NCI-H1105 treated with DMSO at 0.1 percent for 48 hours (cell line): ENCODE measurements at places on chromosomes 2 and 18.

DNA sequence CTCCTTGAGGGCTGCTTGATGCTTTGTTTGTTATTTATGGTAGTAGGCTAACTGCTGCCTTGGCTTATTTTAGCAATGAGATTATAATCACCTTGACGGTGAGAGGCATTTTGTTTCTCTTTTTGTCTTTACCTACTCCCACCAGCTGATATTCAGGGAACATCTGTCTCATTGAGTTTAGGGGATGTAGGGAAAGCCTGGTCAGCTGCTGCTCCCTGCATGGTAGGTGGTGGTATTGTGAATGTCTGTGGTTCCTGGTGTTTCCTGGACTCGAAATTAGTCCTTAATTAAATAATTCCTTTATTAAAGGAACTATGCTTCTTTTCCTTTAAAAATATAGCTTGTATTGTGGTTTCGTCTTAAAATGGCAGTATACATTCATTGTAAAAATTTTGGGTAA, 77.8 kb downstream of the ADAM23 start:
- DNase-seq: no peak

DNA sequence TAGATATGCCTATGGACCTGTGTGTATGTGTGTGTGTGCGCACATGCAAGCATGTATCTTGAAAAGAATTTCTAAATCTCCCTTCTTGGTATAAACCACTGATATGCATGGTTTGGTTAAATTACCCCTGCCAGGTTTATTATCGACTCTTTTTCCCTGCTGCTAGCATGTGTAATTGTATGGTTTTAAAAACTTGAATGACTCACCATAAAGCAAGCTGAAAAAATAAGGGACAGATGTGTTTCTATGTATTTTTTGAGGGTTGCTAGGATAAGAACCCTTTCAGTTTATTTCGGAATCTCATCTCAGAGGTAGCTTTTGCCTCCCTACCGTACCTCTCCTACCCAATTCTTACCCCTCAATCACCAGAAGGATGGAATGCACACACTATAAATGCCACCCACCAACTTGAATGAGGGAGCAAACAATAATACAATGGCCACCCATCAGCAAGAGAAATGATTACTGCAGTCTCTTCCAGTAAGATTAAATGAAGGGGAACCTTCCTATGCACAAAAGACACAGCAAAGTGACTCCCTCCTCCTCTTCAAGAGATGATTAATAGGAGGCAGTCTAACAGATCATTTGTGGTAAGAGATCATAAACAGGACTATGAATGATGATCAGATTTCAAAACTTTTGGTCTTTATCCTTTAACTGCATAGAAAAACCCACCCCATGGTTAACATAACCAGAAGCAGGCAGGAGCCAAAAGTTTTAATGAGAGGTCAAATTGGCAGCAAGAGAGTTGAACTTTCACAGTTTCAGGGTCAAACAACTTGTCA, 357.2 kb downstream of the SATB2 start:
- DNase-seq: no peak

- peak; percentile 91 for DNase-seq
Observed at GRCh38 chr2:107801498-107801897, 25.2 kb upstream of the RGPD4 start.

DNA sequence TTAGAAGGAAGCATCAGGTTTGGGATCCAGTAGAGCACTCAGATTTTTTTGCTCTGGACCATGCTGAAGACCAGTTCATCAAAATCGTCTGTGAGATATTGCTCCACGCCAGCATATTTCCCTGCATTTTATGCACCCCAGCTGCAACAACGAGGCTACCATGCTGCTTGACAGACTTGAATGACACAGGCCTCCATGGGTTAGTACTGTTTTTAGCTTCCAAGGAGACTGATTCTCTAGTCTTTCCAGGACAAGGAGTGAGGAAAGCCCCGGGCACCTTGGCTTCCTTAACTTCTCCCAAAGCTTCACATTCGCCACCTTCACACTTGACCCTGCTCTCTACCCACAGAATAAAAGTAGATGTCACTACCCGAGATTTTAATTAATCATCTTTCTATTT, 17.5 kb downstream of the BOD1L2 start:
- no peak for DNase-seq

GRCh38 chr2:143668234-143668633, 539.0 kb downstream of the ARHGAP15 start:
- no peak for DNase-seq

- DNase-seq: no peak
Observed at GRCh38 chr2:179455824-179456223, 191.2 kb upstream of the SESTD1 start.

DNA sequence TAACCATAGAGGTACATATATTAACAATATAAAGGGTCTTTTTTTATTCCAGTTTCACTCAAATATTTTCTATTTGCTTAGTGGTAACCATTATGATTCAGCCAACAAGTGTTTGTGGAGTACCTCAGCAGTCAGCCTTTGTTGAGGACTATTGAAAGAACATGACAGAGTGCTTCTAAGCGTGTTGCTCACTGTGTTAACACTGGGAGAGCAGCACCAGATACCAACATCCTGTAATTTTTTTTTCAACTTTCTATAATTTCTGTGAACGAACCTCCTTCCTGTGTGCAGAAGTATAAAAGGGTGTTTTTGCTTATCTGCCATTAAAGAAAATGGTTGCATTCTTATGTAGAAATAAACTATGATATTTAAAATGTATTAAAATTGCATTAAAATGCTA, 239.0 kb downstream of the PHLPP1 start:
- DNase-seq: no peak

DNA sequence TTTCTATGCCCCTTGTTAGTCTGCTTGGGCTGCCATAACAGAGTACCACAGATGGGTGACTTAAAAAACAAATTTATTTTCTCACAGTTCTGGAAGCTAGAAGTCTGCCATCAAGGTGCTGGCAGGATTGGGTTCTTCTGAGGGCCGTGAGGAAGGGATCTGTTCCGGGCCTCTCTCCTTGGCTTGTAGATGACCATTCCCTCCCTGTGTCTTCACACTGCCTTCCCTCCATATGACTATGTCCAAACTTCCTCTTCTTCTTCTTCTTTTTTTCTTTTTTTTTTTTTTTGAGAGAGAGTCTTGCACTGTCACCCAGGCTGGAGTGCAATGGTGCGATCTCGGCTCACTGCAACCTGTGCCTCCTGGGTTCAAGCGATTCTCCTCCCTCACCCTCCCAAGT, 13.1 kb upstream of the CCNYL1 start:
- DNase-seq: no peak

DNA sequence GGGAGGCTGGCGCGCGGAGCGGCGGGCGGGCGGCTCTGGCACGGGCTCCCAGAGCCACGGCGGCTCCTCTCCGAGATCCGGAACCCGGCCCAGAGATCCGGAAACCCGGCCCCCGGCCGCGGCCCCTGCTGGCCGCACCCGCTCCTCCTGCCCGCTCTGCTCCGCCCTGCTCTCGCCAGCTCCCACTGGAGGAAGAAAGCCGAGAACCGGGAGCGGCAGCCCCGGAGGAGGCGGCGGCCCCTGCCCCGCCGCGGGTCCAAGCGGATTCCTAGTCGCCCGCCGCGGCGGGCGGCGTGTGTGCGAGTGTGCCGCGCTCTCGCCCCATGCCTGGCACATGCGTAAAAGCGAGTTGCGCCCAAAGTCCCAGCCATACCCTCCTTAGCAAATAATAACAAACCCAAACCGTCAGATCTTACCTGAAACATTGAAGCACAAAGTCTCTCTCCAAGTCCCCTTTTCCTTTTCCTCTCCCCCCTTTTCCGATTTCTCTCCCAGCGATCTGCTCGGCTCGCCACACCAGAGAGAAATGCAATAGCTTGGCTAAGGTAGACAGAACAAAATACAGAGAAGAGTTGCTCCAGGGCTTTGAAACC, 108.7 kb upstream of the KCTD1 start:
- peak; percentile 66 for DNase-seq

DNA sequence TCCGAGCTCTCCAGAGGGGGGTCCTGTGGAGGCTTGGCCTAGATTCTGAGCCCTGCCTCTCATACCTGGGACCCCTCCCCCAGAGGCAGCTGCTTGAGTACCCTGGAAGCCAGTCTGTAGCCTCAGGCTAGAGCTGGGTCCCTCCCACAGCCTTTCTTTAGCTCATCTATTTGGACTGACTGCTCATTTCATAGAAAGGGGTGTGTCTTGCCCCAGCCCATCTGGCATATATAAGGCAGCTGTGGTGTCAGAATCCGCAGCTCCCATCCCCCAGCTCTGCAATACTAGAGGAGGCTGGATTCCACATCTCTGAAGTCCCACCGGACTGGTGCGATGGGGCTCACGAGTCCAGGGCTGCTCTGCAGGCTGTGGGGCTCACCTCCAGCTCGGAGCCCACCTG, 26.1 kb downstream of the MPHOSPH10 start:
- peak; percentile 3 for DNase-seq

GRCh38 chr2:3631851-3632659, 25.9 kb upstream of the ALLC start:
- no peak for DNase-seq

DNA sequence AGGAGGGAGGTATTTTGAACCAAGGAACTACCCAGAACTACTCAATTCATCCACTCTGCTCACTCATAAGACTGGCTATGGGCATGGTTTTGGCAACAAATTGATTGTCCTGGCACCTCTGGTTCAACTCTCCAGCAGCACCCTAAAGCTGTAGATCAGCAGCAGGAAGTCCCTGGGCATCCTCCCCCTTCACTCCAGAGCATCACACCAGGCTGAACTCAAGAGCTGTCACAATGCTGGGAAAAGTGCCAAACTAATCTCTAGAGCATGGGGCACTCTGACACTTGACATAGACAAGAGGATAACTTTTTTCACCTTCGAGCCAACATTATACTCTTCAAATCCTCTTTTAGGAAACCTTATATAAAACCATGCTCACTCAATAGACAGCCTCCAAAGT, 154.1 kb upstream of the RBBP8 start:
- peak; percentile 89 for DNase-seq

GRCh38 chr2:240301256-240301795, 134.1 kb upstream of the GPC1 start:
- no peak for DNase-seq

GRCh38 chr2:17182399-17182798, 335.8 kb downstream of the RAD51AP2 start:
- DNase-seq: no peak

- no peak for DNase-seq
Observed at GRCh38 chr2:182977463-182977862, 60.8 kb downstream of the NCKAP1 start.

DNA sequence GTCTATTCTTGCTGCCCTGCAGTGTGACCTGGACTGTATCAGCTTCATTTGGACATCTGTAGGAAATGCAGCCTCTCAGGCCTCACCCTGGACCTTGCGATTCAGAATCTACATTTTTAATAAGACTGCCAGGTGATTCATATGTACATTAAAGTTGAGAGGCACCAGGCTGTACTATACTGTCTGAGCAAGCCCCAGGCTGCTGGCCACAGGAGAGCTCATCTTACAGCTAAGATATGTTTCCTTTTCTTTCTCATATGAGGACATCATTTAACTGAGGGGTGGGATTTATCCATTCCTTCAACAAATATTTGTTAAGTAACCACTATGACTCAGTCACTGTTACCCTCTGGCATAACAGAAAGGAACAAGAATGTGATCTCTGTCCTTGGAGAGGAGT, 78.2 kb upstream of the GCFC2 start:
- no peak for DNase-seq

DNA sequence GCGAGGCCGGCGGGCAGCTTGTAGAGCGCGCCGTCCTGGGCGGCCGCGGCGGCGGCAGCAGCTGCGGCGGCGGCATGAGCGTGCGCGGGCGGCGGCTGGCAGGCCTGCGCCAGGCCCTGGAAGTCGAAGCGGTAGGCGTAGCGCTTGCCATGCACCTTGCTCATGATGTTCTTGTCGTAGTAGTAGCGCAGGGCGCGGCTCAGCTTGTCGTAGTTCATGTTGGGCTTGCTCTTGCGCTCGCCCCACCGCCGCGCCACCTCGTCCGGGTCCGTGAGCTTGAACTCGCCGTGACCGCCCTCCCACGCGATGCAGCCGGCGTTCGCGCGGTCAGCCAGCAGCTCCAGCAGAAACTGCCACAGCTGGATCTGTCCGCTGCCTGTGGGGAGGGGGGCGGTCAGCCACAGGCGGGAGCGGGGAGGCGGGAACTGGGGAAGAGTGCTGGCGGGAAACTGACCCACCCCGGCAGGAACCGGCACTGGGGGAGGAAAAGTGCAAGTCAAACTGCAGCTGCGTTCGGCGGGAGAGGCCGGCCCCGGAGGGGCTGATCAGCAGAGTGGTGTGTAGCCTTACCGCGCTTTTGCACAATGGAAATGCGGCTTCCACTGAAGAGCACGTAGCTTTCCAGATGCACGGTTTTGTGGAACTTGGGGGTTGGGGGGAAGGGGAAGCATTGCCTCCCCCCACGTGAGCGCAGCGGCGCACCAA, 3.0 kb downstream of the FEV start:
- DNase-seq: peak; percentile 35

- no peak for DNase-seq
Observed at GRCh38 chr18:79902075-79902474, 49.4 kb downstream of the SLC66A2 start.

- no peak for DNase-seq
Observed at GRCh38 chr2:25301453-25302352, 40.0 kb downstream of the DNMT3A start.

DNA sequence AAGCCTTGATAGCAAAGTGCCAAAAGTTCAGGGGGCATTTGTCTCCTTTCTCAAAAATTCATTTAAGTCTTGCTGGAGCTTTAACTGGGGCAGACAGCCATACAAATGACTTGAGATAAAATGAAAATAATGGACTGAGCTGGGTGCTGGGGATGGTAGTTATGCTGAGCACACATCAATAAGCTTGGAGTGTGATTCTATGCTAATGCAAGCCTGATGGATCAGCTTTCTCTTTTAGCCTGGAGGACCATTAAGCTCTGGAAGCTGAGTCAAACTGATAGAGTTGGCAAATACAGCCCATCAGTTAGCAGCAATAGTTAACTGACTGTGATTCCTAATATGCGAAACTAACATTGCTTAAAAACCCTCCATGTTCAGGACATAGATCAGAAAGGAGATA, 98.0 kb downstream of the CAMKMT start:
- no peak for DNase-seq

GRCh38 chr2:71417300-71418202, 35.8 kb upstream of the DYSF start:
- DNase-seq: peak; percentile 36

DNA sequence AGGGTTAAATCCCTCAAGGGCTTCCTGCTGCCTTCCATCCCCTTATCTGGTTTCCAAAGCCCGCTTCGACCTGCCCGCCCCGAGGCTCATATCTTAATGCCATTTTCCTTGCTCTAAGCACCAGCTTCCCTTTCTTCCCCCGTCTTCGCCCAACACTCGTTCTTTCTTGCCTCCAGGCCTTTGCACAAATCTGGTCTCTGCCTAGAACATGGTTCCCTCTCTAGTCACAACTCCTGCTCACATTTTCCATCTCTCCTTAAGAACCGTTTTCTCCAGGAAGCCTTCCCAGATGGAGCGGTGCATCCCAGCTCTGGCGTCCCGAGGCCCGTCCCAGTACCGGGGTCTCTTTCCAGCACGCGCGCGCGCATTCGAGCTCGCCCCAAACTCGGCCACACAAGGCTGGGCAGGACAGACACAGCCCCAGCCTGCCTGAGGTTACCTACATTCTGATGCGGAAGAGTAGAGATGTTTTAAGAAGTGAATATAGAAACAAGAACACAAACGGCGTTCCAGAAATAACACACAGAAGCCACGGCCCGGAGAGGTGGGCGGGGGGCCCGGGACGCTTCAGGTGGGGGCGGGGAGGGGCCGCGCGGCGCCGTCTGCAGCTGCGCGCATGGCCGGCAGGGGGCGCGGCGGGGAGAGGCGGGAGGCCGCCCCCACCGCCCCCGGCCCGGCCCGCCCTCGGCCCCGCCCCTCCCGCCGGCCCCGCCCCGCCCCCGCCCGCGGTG, at the start of gene DGKD:
DGKD (plus strand) TSS at position 726 of the 731 bp plus-strand sequence. CDS start 25 bp downstream, outside the sequence.
- DNase-seq: peak; percentile 14

GRCh38 chr2:60771508-60771907, 15.4 kb downstream of the PAPOLG start:
- DNase-seq: no peak

- no peak for DNase-seq
Observed at GRCh38 chr18:25604894-25605597, 253.1 kb upstream of the ZNF521 start.
